ENCODE measurements at places on chromosomes 3 and 15.
A peak's percentile ranks its signal among the peaks of the same experiment; 100 is the strongest.

- no peak for DNase-seq
These were observed 557.2 kb downstream of the SI start for GRCh38 chr3:164521139-164521538.

GRCh38 chr3:42746455-42747450, 26.3 kb downstream of the CCDC13 start:
- DNase-seq = no peak

DNA sequence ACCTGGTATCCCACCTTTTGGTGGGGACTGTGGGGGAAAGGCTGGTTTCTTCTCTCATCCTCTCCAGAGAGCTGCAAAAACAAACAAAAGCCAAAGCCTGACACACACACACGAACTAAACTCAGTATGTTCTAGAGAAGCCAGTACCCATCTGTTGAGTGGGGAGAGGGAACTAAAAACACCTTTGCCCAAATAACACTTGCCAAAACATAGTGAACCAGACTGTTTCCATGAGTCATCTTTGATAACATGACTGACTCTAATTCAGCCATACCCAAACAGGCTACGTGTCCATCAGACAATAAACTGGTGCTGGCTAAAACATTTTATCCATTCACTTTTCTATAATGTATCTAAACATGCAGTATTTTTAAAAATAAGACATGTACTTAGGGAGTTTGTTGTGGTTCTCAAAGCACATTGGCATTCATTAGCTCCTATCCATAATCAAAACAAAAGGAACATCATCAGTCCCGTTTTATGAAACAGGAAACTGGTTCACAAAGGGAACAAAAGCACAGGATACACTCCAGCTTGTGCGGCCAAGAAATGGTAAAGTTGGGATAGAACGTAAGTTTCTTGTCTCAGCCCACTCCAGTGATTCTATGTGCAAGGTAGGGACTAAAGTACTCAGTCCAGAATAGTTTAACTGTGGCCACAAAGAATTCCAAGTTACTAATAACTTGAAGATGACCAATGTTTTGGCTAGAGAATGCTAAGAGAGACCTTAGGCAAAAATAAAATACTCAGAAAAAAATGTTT, 16.1 kb downstream of the LYSMD2 start:
- no peak for DNase-seq

DNA sequence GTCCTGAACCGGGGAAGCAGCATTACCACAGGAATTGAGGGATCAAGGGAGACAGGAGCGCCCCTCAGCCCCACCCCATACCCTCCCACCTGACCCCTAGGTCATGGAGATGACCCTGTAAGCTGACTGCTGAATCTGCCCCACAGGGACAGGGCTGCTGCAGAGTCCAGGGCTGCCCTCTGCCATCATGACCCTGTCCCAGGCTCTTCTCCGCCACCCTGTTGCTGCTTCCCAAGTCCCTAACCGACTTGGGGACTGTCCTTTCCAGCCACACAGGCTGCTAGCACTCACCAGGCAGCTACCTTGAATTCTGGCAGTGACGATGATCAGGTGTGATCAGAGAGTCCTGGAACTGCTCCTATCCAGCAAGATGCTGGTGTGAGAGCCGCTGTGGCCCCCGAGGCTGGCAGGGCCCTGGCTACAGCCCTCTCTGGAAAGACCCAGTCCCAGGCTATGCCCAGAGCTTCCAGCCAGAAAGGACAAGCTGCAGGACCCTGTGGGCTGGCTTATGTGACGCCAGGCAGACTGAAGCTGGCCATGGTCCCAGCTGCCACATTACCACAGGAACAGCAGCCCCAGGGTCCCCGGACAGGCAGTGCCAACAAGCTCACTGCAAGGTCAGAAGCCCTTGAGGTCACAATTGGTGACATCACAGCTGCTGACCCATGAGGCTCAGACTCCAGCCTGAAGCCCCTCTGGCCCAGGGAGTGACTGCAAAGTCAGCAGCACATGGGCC, at the start of gene C3orf22:
Gene C3orf22, minus strand, starts transcription at position 597 of the 736 bp plus-strand sequence. CDS start 5,542 bp downstream, outside the sequence.
- DNase-seq = no peak

GRCh38 chr3:33868309-33868708, 69.9 kb downstream of the PDCD6IP start:
- no peak for DNase-seq

DNA sequence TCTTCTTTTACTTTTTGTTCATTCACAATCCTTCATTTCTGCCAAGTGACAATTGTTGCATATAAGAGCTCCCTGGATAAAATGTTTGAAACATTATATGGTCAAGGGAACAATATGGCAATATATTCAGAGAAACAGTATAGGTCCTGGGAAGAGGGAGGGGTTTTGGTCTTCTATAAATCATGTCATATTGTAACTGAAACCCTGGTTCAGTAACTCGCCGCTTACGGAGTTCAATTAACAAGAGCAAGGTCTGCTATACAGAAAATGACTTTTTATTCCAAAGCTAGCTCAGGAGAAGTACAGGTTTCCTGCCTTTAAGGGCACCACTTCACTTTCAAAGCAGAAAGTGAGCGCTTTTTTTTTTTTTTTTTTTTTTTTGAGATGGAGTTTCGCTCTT, 522.1 kb upstream of the TGFBR2 start:
- no peak for DNase-seq

GRCh38 chr3:156782921-156783320, 43.2 kb upstream of the LEKR1 start:
- no peak for DNase-seq

DNA sequence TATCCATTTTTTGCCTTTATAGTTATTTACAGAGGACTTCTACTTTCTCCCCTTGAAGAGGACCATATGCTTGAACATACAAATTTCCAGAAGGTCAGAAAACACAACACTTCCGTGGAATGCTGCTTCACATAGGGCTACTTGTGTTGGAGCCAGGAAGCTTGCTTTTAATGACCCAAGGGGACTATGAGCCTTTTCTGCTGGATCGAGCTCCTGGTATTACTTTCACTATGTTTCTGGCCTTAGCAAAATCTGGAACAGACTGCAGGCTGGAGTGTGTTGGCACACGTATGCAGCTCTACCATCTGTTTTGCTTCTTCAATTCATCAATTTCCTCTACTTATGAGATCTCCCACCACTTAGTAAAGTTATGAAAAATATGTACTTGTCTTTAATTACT, 69.3 kb upstream of the CBLB start:
- no peak for DNase-seq

- DNase-seq = no peak
These were observed 614.4 kb downstream of the FHIT start for GRCh38 chr3:60636846-60637245.

GRCh38 chr15:75112848-75113492, 88.7 kb upstream of the C15orf39 start:
- DNase-seq = no peak

GRCh38 chr15:89576417-89576773, 1.1 kb downstream of the TICRR start:
- no peak for DNase-seq

GRCh38 chr3:43077261-43077660, 28.6 kb downstream of the POMGNT2 start:
- no peak for DNase-seq

- DNase-seq = no peak
These were observed 22.6 kb upstream of the EHD4 start for GRCh38 chr15:41994772-41995475.

- no peak for DNase-seq
These were observed 38.6 kb upstream of the RAB6B start for GRCh38 chr3:133934073-133934970.

GRCh38 chr3:107269136-107269535, 108.1 kb upstream of the CCDC54 start:
- DNase-seq = no peak

GRCh38 chr15:75809986-75810750, 33.1 kb upstream of the UBE2Q2 start:
- DNase-seq = peak; percentile 25

DNA sequence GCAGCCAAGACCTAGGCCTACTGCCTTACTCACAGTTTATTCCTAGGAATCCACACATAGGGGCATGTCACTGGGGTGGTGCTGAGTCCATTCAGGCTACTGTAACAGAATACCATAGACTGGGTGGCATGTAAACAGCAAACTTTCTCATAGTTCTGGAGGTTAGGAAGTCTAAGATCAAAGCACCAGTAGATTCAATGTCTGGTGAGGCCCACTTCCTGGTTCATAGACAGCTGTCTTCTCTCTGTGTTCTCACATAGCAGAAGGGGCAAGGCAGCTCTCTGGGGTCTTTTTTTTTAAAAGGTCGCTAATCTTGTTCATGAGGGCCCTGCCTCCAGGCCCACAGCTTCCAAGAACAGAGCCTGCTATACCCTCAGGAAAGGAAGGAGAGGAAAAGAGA, 113.9 kb upstream of the MANF start:
- no peak for DNase-seq

- no peak for DNase-seq
These were observed 52.8 kb downstream of the CALML4 start for GRCh38 chr15:68152342-68152741.

GRCh38 chr3:63877737-63878393, 14.2 kb downstream of the ATXN7 start:
- no peak for DNase-seq
